ENCODE measurements at places on chromosomes 3 and 15.

GRCh38 chr3:193903966-193904365, 232.0 kb upstream of the HES1 start:
- DNase-seq, result no peak

DNA sequence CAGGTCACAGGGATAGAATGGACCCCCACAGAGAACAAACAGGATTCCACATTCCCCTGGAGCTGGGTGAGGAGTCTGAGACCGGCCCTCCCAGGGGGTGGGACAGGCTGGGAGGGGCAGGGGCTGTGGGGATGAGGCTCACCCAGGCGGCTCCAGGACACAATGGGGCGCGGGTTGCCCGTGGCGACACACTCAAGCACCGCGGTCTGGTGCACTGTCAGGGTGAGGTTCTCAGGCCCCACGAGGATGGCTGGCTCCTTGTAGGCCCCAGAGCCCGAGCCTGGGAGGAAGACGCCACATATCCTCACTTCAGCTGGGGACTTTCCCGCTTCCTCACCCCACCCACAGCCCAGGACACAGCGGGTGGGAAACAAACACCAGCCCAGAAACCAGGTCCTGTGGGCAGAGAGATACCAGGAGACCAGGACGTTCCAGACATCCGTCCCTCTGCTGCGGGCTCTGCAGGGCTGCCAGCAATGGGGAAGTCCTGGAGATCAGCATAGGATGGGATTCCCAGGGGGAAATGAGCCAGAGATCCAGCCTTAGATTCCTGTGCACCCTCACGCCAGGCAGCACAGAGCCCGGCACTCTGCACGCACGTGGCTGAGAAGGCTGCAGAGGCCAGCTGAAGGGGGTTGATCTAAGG, 30.2 kb downstream of the RNU5B-1 start:
- no peak for DNase-seq

DNA sequence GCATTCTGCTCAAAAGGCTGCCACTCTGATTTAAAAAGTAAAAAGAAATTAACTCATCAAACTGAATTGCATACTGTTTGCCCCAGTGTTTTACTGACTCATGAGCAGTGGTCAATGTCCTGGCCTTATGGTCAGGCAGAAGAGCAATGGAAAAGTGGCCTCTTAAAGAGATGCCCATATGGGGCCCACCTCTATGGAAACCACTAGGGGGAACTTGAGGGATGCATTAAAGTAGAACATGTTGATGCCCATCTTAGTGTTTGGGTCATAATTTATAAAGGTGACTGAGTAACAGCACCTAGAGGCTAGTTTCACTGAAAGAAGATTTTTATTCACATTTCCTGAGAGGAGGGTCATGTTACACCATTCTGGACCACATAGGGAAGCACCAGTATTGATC, 66.5 kb upstream of the RNU6-1 start:
- no peak for DNase-seq

DNA sequence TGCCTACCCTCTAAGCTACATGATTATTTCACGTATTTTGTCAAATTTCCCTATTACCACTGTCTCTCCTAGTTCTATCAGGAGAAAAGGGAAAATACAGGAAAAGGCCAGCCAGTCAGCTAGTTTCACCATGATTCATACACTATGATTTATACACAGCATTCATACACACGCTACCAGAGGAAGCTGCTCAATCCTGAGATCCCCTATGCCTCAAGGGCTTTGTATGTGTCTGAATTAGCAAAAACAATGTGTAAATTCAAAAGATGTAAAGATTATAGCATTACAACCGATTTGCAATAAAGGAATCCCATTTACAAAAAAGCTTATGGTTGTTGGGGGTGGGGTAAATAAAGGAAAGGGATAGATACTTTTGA, 3.1 kb upstream of the ACKR4 start:
- no peak for DNase-seq

DNA sequence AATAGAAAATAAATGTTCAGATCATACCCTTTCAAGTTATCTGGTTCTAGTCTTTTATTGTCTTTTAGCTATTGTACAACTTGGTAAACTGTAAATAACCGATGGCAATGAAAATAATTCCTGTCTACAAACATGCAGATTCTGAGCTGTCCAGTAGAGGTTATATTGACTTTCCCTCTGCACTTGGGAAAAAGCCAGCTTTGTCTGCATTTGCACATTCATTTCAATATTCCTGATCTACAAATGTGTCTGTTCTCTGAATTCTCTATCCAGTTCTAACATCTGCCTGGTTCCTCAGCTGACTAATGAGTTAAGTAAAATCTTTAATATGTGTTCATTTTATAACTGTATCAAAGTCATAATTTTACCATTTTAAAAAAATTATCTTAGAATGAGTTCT, 408.5 kb downstream of the ERC2 start:
- DNase-seq, result no peak

DNA sequence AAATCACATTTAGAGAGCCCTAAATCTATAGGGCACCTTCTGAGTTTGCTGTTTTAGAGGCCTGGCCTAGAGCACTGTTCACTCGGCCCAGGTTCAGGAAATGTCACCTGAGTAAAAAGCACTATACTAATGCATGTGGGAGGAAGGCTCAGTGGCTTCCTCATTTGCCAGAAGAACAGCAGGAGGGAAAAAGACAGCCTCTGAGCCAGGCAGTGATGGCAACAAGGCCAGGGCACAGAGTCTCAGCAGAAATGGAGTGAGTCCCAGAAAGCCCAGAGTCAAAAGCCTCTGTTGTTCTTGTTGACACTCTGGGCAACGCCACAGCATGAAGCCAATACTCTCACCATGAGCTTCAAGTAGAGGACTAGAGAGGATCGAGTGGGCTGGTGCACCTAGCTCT, 25.9 kb downstream of the LTF start:
- DNase-seq, result no peak

DNA sequence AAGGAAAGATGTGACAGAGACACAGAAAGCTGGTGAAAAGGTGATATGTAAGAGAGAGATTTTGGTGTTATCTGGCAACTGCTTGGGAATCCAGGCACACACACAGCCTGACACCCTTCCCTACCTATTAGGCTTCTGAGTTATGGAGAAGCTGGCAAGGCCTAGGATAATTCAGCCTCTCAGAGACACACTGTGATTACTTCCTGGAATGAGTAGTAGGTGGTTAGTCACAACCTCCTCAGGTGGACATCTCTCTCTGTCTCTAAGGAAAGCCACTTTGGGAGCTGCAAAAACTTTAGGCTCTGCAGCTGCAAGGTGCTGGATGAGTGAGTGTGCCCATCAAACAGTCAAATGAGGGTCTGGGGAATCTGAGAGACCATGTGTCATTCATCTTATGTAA, 201.9 kb downstream of the PDCD6IP start:
- no peak for DNase-seq

DNA sequence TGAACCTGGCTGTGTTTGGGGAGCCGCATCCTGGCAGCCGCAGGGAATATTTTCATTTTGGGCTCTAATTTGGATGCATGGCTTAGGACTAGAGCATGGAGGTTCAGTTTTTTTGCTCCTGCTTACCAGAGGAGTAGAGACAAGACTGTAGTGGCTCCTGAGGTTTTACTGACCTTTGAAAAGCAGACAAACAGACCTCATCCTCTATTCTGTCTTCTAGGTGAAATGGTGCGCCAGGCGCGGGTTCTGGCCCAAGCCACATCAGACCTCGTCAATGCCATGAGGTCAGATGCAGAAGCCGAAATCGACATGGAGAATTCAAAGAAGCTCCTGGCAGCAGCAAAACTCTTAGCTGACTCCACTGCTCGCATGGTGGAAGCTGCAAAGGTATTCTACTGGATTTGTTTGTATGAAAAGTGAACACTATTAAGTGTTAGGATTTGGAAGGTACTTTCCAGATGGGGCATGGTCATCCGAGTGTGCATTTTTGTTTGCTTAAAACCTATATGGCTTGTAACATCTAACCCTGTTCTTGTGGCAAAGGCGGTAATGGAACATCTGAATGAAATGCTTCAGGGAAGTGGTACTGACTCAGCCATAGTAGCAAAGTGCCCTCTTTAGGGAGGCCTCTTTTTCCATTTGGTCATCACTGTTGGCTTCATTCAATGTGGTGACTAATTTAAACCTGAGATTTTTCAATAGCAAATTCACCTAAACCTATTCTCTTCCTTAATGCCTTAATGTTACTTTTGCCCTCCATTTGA, 330.7 kb upstream of the TPM1 start:
- no peak for DNase-seq

DNA sequence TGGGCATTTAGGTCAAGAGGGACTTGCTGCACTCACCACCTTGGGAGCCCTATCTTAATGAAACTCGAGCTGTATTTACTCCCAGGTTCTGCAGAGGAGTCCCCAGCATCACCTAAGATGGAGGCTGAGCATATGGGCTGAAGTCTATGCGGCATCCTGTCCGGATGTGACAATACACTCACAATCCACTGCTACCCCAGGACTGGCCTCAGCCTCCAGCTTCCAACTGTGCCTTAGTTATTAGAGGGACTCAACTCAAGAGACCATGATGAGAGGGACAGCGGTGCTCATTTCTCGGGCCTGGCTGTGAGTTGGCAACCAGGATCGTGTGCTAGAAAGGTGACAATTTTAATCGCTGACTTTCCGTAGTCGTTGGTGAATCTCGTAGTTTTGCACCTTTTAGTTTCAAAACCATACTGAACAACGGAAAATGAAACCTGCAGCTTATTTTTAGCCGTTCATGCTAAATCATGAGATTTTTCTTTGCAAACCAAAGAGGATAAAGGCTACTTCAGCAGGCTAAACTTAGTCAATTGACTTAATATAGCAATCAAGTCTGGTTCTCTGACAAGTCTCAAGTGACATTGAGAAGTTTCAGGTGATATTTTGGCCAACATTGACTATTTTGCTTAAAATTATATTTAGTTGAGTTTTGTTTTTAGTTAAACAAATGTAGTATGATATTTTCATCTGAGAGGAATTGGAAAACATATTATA, 11.1 kb downstream of the ZBTB38 start:
- no peak for DNase-seq

- DNase-seq, result no peak
Measured at GRCh38 chr15:101070502-101071273, 151.5 kb downstream of the LRRK1 start.

DNA sequence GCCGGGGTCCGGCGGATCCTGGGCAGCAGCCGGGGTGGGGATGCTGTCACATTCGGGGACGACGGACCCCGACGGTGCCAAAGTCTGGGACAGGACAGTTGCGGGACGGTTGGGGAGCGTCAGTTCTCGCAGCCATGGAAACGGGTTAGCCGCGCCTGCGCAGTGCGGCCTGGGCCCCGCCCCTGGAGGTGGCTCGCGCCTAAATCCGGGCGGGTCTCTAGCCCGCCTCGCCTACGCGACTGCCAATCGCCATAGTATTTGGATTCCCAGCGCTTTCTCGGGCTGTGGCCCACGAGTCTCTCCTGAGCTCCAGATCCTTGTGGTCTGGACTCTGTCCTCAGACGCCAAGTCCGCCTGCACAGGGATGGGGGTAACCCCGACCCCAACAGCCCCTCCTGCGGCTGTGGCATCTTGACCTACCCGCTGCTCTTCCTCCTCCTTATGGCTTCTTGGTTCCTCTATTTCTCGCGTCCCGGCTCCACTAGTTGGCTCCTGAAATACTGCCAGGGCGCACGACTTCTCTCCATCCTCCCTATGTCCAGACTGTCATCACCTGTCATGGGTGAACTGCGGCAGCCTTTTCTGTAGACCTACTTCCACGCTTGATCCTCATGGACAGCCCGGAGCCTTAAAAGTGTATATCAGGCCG, at the start of gene ZMYND10:
TSS of gene ZMYND10 (minus strand) at position 147 of the 649 bp plus-strand sequence. CDS start 153 bp downstream, outside the sequence.
- DNase-seq, result peak; percentile 65

- no peak for DNase-seq
Measured at GRCh38 chr3:141083836-141084649, 32.9 kb downstream of the SPSB4 start.

DNA sequence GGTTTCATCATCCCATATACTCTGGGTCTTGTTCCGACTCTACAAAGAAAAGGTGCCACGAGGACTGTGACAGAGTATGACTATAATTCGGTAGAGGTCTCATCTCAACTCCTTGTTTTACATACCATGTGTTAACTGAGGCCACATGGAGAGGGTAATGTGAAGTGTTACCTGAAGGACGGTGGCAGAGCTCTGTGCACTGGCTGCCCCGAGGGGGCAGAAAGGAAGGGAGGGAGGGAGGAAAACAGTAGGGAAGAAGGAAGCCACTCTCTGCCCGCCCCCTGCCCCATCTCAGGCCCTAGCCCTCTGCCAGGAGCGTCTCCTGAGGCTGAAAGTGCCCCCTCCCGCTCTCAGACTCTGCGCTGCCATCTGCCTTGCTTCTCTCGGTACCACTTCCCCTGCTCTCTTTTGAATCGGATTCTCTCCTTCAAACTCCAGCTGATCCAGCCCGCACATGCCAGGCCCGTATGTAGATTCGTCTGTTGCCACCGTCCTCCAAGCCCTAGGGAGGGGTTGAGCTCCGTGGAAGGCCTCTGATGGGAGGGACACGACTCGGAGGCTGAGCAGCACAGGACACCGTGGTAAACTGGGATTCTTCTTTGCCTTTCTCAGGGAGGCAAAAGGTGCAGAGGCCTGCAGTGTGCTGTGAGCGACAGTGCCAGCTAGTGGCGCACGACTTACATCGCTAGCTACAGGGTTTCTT, 70.5 kb upstream of the ATP10A start:
- DNase-seq, result peak; percentile 35

- no peak for DNase-seq
Measured at GRCh38 chr15:65192016-65192415, 6.9 kb upstream of the CLPX start.

DNA sequence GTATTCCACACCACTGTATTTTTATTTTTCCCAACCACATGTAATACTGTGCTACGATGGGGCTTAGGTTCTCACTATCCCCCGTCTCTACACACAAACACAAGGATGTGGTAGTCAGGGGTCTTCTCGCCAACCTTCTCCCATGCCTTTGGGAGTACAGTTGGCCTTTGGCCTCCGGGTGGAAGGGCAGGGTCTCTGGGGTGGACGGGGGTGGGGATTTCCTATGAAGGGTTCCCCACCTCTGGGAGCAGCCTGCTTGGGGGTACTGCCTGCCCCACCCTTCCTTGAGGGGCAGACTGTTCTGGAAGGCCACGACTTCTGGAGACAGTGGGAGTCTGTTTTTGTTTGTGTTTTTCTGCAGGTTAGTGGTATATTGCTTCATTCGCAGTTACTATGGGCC, 21.3 kb upstream of the RAD18 start:
- no peak for DNase-seq

DNA sequence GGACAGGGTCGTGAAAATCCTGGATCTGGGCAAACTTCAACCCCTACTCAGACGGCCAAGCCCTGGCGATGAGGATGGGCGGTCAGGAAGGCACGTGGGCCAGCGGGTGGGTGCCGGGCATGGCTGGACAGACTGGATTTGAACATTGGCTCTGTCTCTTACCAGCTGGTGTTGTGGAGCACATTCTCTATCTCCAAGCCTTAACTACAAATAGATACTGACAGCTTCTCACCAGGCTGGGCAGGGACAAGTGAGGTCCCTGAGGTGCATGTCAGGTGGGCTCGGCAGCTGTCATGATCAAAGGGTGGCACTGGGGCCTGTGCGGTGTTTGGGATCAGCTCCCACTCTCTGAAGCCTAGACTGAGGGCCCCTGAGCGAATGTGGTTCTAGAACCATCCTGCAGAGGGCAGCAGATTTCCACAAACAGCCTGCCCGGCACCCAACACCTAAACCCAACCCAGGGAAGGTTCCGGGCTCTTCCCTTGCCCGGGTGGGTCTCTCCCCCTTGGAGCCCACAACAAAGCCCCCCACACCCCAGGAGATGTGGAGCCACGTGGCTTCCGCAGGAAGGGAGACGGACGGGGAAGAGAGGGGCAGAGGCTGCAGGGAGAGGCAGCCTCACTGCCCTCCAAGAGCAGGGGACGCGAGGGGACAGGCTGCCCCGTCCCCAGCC, 58.4 kb downstream of the RGMA start:
- DNase-seq, result peak; percentile 52

- no peak for DNase-seq
Measured at GRCh38 chr3:186286114-186286513, 75.9 kb downstream of the DGKG start.

All from activated T-cell treated with anti-CD3 and anti-CD28 coated beads for 4 hours (primary cell).